ENCODE measurements at places on chromosomes 6 and 20. TPM values are rescaled to one million over a fixed set of nuclear protein-coding genes. Genes with fewer than 3 reads are reported as not detected.

- DNase-seq: no peak
These were observed 69.6 kb downstream of the HFE start for GRCh38 chr6:26156850-26157250.

GRCh38 chr6:42440778-42441696 lies 10.7 kb downstream of the TRERF1 start:
- DNase-seq: peak; percentile 68

DNA sequence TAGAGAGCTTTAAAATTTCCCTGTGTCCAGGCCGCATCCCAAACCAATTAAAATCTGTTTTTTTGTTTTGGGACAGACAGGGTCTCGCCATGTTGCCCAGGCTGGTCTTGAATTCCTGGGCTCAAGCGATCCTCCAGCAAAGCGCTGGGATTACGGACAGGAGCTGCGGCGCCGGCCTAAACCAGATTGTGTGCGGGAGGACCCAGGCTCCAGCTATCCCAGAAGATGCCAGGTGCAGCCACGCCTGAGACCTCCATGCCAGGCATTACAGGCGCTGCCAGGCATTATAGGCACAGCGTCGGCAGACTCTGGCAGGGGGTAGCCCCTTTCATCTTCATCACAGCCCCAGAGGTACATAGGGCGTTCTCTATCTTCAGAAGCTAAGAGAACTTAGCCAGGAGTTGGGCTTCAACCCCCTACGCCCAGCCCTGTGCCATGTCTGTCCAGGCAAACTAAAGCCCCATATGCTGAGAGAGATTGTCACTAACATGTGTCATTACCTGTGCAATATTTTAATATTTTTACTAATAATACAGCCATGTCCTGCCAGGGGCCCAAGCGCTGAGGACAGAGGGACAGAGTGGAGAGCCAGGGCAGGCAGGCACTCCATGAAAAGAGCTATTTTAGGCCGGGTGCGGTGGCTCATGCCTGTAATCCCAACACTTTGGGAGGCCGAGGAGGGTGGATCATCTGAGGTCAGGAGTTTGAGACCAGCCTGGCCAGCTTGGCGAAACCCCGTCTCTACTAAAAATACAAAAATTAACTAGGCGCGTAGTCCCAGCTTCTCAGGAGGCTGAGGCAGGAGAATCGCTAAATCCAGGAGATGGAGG lies 9.8 kb upstream of the GRM4 start:
- DNase-seq: no peak

LTB gene
- 1.3 TPM for polyA plus RNA-seq

DNA sequence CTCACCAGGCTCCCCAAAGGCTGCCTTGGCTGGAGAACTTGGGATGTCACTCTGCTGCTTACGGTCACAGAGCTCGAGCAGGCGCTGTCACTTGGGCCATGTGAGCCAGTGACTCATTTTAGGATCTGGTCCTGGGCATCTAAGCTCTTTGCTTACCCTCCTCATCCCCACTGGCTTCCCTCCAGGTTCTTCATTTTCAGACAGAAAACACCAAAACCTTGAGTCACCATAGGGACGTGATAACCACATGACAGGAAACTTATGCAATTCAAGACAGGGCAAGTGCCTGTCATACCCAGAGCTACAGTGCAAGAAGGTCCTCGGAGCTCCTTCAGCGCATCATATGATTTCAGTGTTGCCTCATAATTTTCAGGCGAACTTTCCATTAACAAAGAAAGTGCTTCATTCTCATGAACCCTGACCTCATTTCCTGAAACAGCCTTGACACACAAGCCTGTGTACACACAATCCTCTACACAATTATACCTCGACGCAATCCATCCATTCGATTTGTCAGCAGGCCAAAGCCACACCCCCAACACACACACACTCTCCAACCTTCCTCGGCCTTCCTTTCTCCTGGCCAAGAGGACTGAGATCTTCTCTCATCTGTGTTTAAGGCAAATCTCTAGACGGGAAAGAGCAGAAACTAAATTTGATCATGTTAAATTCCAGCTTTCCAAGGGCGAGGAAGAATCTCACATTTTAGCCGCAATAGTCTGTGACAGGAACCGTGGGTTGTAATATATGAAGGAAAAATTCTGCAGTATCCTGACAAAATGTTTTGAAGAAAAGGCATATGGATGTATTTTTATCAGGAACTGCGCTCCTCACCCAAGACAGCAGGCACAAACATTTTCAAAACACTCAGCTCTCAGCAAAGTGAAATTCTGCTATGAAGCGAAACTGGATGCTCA lies 25.3 kb downstream of the TBC1D7 start:
- no peak for DNase-seq

DNA sequence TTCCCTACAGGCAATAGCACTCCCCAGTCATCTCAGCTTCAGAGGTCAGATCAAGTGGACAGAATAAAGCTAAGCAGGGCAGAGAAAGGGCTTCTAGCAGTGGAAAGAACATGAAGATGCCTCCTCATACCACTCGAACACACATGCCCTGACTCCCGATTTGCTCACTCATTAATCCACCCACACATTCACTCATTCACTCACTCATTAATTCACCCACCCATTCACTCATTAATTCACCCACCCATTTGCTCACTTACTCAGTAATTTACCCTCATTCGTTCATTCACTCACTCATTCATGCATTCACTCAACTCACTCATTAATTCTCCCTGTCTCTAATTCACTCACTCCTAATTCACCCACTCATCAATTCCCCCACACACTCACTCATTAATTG lies 43.9 kb downstream of the HNF4A start:
- DNase-seq: no peak

DNA sequence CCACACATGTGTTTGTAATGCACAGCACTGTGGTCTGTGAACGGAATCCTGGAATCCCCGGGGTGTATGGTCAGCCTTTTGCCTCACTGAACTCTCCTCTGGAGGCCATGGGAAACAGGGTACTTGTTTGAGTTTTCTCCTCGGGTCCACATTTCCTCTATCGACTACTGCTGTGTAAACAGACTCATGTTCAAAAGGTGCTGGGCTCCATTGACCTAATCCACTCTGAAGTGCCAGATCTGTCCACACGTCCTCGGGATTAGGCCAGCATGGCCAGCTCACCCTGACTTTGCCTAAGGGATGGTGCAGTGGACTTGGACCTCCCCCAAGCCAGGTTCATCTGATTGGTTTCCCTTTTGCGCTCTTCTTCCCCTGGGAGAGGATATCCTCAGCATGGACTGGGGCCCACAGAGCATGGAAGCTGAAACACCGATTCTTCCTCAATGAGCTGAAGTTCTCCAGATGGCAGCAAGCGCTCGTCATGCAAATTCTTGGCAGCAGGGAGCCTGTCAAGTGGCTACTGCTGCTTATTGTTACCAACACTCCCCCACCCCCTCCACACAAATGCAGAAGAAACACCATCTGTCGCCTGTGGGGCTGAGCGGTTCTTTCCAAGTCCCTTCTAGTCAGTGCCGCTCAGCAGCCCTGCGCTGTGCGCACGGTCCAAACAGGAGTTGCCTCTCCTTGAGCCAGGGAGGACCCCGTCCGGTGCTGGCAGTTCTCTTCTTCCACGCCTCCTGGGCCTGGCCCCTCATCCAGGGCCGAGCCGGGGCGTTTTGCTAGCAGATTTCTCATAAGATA lies 292.6 kb upstream of the MARCKS start:
- peak; percentile 57 for DNase-seq

Data from right renal pelvis (tissue), 4 donors.